Activated CD4-positive, alpha-beta T cell treated with anti-CD3 and anti-CD28 coated beads, Interleukin-2, amount 50 U/mL, for 24 hours (primary cell): ENCODE measurements at places on chromosomes 4 and X.

DNA sequence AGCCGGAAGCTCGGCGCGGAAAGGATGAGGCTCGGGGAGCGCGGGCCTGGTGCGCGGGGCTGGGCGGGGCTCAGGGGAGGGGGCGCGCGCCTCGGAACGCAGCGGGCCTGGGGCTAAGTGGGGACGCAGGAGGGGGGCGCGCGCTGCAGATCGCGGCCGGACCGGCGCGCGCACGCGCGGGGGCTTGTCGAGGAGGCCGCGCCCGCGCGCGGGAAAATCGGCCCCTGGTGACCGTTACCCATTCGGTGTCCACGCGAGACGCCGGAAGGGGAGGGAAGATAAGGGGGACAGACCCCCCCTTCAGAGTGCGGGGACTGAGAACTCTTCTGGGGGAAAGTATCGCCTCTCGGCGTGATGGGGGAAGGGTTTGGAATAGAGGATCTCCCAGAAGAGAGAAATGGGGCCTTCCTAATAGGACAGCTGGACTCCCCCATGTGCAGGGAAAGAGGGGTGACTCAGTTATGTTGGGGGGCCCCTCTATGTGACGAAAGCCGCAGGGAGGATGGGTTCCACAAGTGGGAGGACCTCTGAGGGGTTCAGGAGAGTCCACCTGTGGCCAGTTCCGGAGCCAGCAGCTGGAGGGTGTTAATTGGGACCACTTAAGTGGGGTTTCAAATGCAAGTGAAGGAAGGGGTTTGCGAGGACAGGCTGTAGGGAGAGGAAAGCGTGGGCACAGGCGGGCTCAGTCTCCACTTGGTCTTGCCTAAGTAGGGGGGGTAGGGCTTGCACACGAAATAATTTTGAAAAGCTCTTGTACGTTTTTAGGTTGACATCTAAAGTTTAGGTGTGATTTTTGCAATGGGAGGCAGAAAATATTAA lies 584 bp downstream of the SUV39H1 start:
- no peak for DNase-seq

- no peak for DNase-seq
Measured at GRCh38 chrX:41449131-41449530, 2.0 kb downstream of the NYX start.

DNA sequence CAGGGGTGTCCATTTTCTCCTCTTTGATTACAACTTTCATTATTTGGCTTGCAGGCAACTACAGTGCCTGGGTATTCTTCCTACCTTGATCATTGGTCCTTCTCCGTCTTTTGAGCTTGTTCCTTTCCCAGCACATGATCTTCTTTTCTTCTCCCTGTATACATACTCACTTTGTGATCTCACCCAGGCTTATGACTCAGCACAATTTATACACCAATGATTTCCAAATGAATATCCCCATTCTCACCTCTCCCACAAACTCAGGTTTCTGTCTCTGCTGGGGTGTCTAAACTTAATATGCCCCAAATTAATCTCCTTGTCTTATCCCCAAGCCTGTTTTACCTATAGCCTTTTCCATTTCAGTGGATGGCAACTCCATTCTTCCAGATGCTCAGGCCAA lies 19.5 kb upstream of the C4orf54 start:
- DNase-seq, result no peak

DNA sequence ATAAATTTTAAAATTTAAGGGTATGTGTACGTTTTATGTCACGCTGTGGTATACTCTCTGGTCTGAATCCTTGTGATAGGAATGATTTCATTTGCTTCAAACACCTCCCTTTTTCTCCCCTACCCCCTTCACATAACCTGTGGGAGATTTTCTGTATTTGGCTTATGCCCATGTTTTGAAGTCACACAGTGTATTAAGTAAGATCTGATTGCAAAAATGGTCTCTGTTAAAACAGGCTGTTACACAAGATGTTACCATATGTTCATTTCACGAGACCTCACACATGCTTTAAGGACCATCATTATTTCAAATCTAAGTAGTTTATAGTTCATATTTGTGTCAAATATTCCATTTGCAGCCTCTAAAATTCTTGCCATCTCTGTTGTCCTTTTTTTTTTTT lies 63.5 kb downstream of the TMEM131L start:
- no peak for DNase-seq

DNA sequence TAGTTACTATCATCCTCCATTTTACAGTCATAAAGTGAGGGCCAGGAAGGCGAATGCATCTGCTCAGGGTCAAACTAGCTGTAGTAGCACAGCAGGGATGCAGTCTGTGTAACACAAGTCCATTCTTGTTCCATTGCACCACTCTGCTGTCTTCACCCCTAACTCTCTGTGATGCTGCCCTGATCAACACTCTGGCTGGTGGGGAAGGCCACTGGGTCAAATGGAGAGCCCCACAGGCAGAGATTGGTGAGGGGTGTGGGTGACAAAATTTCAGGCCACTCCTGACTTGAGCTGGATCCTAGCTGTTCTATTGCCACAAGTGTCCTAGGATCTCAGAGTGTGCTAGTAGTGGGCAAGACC lies 136.5 kb downstream of the PJA1 start:
- no peak for DNase-seq

DNA sequence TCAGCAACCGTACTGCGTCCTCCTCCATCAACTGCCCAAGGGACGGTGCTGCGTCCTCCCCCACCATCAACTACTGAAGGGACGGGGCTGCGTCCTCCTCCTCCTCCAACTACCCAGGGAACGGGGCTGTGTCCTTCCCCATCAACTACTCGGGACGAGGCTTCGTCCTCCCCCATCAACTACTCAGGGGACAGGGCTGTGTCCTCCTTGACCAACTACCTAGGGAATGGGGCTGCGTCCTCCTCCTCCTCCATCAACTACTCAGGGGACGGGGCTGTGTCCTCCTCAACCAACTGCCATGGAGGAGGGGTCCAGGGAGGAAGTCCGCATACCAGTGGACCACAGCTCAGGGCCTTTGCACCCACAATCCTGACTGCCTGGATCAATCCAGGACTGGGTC lies 24.4 kb downstream of the PPP2R3B start:
- DNase-seq, result no peak

- DNase-seq, result no peak
Measured at GRCh38 chrX:150363561-150364346, 637 bp downstream of the MAMLD1 start.

- no peak for DNase-seq
Measured at GRCh38 chr4:53147197-53147596, 218.7 kb downstream of the SCFD2 start.

DNA sequence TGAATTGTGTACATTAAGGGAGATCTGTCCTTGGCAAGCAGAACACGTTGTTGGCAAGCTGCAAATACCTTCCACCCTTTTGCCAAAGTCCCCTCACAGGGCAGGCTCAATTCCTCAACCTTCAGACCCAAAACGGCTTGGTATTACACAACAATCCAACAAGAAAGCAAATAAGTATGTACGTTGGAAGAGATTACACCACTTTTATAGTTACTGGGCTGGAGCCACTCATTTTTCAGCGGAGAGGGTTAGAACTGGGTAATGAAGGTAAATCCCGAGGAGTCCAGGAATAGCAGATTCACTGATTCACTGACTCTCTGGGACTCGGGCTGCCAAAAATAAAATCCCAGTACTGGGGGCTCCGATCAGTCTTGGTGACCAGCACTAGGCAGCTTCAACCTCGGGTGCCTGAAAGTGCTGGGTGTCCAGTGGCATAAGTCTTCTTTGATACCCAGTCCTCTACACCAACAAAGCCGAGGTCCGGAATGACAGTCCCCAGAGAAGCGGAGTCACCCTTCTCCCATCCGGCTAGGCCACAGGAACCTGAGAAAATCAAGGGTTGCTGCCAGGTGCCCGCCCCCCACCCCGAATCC lies 587 bp downstream of the TIMM8A start:
- no peak for DNase-seq

GRCh38 chrX:18702362-18703195 lies 4.9 kb upstream of the PPEF1 start:
- DNase-seq, result no peak

- DNase-seq, result no peak
Measured at GRCh38 chrX:12978205-12979025, 3.5 kb downstream of the TMSB4X start.

DNA sequence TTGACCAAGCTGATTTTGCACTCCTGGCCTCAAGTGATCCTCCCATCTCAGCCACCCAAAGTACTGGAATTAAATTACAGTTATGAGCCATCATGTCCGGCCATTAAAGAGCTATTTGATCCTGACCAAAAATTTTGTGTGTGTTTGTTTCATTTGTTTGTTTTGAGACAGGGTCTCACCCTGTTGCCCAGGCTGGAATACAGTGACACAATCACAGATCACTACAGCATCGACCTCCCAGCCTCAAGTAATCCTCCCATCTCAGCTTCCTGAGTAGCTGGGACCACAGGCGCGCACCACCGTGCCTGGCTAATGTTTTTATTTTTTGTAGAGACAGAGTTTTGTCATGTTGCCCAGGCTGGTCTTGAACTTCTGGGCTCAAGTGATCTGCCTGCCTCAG lies 82.9 kb upstream of the RBPJ start:
- DNase-seq, result no peak

GRCh38 chr4:137076908-137077307 lies 455.4 kb downstream of the PCDH18 start:
- no peak for DNase-seq

- no peak for DNase-seq
Measured at GRCh38 chrX:700936-701335, 70.3 kb downstream of the SHOX start.

- no peak for DNase-seq
Measured at GRCh38 chr4:117549524-117549923, 464.1 kb upstream of the TRAM1L1 start.

- no peak for DNase-seq
Measured at GRCh38 chr4:123952530-123953274, 556.1 kb downstream of the SPRY1 start.

DNA sequence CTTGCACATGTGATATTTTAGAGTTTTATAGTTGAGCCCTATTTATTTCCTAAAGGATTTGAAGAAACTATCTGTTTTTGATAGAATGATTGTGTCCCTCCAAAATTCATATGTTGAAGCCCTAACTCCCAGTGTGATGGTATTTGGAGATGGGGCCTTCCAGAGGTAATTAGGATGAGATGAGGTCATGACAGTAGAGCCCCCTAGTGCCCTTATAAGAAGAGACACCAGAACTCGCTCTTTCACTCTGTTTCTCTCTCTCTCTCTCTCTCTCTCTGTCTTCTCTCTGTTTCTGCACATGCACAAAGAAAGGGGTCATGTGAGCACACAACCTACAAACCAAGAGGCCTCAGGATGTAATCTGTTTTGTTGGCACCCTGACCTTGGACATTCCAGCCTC lies 921.9 kb upstream of the DIAPH2 start:
- DNase-seq, result no peak

GRCh38 chr4:38049545-38050170 lies 89.5 kb downstream of the PTTG2 start:
- DNase-seq, result no peak

DNA sequence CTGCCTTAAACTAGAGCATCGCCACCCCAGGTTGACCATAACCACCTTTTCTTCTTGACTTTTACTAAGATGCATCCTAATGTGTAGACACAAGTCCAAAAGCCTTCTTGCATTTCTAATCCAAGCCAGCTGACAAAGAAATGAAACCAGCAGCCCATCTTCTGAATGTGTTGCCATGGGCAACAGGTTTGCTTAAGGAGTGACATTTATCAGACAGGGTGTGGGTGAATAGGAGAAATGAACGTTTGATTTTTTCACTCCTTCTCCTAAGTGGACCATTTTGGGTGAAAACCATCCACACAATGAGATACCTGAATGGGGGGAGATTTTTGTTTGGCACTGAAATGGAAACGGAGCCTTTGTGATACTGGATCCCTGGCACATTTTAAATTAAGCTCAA lies 72.7 kb upstream of the C4orf50 start:
- DNase-seq, result no peak

GRCh38 chrX:20527558-20528011 lies 260.9 kb upstream of the RPS6KA3 start:
- DNase-seq, result no peak

DNA sequence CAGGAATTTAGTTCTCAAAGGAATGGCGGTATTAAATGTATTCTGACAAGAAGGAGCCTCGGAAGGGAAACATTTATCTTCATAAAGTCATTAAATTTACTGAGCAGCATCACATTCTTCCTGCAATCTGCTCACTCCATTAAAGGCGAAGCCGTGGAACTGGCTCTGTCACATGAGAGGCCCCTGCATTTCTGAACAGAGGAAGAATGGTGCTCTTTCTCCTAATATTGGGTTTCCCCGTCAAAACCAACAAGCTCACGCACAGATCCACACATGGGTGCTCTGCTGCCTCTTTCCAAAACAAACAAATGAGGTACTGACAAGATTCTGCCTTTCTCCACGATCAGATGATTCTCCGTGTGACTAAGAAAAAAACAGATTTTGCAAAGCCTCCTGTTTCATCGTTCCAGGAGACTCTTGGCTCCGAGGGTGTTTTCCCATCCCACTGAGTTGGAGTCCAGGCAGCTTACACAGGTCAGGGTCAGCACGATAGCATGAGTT lies 191.2 kb downstream of the IDS start:
- no peak for DNase-seq

DNA sequence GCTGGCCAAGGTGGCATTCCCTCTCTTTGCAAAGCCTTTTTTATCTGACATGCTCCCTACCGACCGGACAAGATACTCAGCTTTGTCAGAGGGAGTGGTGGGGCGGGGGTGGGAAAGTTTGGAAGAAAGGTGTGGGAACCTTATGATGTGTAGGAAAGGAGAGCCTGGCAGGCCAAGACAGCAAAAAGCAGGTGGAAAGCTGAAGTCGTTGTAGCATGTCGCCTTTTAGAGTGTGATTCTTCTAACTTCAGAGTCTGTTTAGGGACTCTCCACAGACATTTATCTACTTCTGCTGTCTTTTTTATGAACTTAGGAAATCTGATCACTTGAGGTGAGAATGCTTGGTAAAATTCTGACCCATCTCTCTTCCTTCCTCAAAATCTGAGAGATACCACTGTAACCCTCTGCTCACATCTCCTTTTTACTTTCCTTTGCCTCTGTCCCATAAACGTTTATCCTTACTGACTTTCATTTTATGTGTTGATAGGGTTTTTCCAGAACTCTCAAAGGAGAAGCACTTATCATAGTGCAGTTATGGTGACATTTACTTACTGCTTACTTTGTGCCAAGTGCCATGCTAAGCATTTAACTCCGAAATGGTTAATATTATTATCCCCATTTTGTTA lies 8.2 kb upstream of the RUFY3 start:
- DNase-seq, result no peak

GRCh38 chr4:112931001-112931400 lies 118.5 kb upstream of the ANK2 start:
- DNase-seq, result no peak

DNA sequence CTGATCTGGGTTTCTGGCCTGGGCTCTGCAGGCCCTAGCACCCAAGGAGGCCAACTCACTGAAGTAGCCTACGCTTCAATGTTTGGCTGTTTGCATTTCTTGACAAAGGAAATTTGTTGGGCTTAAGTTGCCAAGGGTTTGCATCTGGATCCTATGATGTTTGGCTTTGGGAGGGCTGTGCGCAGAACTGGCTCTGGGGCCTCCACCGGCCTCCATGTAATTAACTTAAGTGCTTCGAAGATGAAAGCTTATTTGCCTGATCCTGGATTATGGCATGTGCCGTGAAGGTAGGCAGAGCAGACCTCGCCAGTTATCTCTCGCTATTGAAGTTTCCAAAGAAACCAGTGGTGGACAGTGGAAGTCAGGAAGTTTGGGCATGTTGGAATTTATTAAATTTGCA lies 124.3 kb upstream of the STX18 start:
- no peak for DNase-seq

GRCh38 chr4:112189754-112190153 lies 41.8 kb upstream of the AP1AR start:
- no peak for DNase-seq
